ENCODE measurements at places on chromosomes 4 and X.

GRCh38 chr4:9964879-9965278 lies 56.4 kb downstream of the SLC2A9 start:
- DNase-seq, result no peak

- no peak for DNase-seq
Observed at GRCh38 chr4:148730766-148731165, 288.6 kb upstream of the NR3C2 start.

DNA sequence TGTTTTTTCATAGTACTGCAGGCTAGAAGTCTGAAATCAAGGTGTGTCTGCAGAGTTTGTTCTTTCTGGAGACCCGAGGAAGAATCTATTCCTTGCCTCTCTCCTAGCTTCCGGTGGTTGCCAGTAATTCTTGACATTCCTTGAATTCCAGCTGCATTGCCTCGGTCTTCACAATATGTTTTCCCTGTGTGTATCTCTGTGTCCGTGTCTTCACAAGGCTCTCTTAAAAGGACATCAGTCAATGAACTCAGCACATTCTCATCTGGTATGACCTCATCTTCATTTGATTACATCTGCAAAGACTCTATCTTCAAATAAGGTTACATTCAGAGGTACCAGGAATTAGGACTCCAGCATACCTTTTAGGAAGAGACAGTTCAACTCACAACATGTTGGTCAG lies 163.4 kb downstream of the BANK1 start:
- peak; percentile 11 for DNase-seq

DNA sequence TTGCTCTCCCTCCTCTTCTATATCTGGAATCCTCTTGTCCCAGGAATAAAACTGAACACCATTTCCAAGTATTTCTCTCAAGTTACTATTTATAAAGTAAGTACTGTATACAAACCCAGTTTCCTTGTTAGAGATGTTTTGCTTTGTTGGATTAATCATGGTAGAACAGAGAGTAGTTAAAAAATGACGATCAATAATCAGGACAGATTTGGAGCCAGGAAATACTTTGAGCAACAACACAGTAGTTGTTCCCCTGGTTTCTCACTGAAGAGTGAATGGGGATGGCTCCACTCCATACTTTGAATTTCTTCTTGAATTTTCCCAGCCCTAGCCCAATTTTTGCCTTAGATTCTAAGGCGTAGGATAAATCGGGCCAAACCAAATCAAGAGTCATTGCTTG lies 21.4 kb downstream of the MGST2 start:
- DNase-seq, result no peak

- DNase-seq, result no peak
Observed at GRCh38 chr4:14151101-14151500, 523.6 kb upstream of the BOD1L1 start.

GRCh38 chr4:99943904-99944437 lies 2.4 kb downstream of the DNAJB14 start:
- no peak for DNase-seq

DNA sequence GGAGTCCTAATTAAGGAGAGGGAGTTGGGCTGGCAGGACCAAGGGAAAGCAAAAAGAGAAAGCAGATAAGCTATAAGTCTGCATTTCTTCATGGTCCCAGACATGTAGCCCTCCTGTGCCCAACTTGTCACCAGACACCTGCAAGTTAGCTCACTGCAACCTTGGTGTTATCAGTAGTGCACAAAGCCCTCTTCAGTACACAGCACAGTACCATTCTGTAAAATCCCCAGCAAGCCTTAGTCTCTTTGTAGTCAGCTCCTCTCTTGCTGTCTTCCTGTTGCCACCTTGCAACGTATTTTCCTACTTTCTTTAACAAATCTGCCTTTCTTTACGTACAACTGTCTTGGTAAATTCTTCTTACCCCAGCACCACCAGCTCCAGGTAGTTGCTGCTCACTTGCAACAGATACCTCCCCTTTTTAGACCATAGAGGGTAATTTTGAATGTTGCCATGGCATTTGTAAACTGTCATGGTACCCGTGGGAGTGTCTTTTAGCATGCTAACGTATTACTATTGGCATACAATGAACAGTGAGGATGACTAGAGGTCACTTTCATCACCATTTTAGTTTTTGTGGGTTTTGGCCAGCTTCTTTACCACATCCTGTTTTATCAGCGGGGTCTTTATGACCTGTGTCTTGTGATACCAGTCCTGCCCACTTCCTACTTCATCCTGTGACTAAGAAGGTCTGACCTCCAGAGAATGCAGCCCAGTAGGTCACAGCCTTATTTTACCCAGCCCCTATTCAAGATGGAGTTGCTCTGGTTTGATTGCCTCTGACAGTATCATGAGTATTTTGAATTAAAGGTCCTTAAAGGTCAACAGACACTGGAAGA lies 28.3 kb upstream of the AP1S2 start:
- DNase-seq, result no peak

GRCh38 chr4:176013476-176014247 lies 52.0 kb upstream of the WDR17 start:
- DNase-seq, result no peak

DNA sequence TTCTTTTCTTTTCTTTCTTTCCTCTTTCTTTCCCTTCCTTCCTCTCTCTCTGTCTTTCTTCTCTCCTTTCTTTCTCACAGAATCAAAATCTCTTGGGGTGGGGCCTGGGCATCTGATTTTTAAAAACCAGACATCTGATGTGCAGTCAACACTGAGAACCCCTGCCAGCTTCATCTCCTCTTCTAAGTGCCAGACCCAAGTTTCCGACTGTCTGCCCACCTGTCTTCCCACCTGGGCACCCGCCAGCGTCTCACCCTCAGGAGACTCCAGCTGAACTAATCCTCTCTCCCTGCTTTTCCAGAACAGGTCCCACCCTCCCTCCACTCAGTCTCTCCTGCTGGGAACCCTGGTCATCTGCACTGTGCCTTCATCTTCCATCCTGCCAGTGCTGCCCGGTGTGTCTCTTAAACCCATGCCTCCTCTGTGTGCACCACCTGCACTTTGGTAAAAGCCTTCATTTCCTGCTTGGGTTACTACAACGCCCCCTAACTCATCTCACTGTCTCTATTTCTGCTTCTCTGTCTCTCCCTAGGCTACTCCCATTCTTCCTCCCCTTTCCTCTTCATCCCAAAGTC lies 2.8 kb downstream of the SOD3 start:
- no peak for DNase-seq

DNA sequence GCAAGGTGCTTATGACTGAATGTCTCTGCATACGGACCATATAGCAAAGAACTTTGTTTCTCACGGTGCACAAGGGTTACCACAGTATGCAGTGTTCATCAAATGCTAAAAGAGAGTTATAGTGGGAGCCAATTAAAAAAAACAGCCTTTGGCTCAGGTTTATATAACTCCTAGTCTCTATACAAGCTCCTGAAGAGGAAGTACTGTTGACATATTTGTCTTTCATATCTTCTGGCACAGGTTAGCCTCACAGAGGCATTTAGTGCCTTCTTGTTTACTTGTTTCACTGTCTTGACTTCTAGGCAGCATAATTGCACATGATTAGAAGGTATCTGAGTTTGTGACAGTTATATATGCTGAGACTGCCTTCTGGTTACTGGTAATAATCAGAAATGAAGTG lies 158.8 kb upstream of the FAM47C start:
- no peak for DNase-seq

- DNase-seq, result no peak
Observed at GRCh38 chrX:37816766-37817165, 30.6 kb downstream of the DYNLT3 start.

DNA sequence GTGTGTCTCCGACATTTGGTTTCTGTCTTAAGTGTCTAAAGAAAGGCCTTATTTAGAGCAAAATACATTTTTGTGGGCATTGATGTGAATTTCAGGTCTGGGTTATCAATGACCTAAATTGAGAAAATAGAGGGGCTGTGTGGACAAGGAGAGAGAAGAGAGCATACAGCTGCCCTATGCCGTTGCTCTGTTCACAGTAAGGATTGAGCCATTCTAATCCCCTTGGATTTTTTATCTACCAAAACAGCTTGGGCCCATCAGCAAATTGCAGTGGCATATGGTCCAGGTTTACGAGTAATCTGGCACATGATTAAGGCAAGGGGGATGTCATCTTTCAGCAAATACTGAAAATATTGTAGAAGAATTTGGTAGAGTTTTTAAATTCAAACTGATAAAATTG lies 210.2 kb downstream of the ANTXR2 start:
- no peak for DNase-seq

DNA sequence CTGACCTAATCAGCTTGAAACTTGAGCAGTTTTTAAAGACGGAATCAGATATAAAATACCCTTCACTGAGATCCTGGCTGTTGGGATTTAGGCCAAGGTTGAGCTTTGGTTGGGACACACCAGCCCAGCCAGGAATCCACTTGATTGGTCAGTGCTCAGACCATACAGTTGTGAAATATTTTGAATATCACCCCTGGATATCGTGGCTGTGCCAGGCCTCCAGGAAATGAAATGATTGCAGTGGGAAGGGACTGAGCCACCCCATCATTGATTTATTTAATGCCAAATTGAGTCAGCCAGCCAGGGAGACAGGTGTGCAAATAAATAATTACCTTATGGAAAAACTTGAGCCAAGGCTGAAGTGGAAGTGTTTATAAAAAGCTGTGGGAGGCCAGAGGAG lies 128.4 kb upstream of the SCML1 start:
- DNase-seq, result no peak

GRCh38 chr4:2352171-2352570 lies 66.3 kb downstream of the ZFYVE28 start:
- DNase-seq, result no peak

DNA sequence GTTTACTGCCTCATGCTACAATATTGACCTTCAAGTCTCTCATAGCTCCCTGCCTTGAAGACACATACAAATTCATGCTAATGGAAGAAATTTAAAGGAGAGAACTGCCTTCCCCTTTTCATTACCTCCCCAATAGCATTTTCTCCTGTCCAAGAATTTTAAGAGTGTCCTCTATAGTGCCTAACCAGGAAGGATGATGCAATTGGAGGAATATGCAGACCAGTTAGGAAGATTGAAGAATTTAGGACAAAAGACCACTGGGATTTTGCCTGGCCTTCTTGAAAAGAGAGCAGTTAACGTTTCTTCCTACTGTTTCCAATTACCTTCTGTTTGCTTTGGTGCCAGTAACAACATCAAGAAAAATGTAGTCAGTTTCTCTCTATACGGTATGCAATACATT lies 443.9 kb downstream of the INPP4B start:
- no peak for DNase-seq

DNA sequence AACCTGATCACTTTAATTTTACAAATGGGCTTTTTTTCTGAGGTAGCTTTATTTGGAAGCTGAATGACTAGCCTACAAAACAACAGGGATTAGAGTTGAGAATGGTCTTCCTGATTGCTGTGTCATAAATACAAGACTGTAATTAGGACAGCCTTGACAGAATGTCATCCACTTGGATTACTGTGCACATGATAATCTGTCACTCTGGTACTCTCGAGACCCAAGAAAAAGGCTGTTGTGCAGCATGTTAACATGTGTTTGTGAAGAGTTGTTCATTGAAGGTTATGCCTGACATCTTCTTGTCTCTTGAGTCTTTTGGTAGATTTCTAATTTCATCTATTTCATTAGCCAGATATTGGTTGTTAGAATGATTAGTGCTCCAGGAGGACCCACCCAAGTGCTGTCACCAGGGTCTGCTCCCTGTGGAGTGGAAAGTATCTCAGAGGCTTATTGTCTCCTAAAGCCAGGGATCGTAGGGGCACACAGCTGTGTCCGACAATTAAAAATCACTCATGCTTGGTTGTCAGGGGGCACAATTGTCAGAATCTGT lies 212.2 kb upstream of the GPRIN3 start:
- DNase-seq, result no peak

DNA sequence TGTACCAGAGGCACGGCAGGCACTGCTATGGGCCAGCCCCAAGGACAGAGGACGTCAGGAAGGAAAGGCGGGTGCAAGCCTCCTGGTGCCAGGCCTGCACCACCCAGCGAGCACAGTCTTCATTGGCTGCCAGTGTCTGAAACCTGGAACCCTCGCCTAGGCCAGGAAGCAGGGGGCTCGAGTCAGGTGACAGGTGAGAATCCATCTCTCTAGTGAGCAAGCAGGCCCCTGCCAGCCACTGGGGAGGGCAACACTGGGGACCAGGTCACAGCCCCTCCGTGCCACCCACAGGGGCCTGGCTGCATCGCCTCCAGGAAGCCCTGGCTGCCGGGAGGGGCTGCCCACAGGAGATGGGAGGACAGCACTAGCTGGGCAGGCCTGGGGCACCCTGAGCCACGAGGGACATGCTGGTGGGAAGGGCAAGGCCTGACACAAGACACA lies 6.9 kb upstream of the HAUS3 start:
- DNase-seq, result peak; percentile 1

- no peak for DNase-seq
Observed at GRCh38 chrX:38654302-38654701, 93.0 kb downstream of the TSPAN7 start.

DNA sequence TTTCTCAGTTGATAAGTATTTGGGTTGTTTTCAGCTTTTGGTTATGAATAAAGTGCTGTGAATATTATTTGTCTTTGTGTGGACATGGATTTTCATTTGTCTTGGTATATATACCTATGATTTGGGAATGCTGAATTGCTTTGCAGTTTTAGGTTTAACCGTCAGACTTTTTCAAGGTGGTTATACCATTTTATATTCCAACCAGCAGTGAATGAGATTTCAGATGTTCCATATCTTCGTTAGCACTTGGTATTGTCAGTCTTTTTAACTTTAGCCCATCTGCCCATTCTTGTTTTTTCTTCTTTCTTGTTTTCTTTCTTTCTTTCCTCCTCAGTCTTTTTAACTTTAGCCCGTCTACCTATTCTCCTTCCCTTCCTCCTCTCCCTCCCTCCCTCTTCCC lies 106.0 kb downstream of the KDM6A start:
- DNase-seq, result no peak

GRCh38 chrX:133523526-133523925 lies 108.2 kb upstream of the GPC4 start:
- no peak for DNase-seq

GRCh38 chr4:158319880-158320279 lies 109.6 kb downstream of the TMEM144 start:
- no peak for DNase-seq
